ENCODE measurements at places on chromosomes 4 and X.

GRCh38 chr4:122516376-122516775 is 59.9 kb upstream of the IL2 start:
- DNase-seq = no peak

DNA sequence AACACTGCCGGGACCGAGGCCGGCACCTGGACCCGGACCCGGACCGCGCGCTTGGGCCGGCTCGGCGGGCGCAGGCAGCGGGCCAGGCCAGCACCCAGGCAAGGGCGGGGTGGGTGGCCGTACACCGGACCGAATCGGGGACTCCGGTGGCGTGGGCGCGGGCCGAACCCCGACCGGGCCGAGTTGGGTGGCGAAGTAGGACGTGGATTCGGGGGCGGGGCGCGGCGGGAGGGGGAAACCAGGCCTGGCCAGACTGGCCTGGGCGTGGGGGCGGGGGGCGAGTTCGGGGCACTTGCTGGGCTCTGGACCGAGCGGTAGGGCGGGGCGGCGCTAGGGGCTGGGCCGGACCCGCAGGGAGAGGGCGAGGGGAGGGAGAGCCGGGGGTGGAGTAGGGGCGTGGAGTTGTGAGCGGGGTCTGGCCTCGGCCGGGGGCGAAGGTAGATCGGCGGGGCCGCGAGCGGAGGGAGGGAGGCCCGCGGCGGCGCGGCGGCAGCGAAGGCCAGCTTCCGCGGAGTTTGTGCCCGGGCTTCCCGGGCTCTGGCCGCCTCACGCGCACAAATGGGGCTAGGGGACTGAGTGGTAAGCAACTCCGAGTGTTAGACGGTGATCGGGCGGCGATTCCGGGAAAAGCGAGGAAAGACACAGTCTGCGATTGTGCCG is 1.8 kb upstream of the BCORL1 start:
- DNase-seq = peak; percentile 20

DNA sequence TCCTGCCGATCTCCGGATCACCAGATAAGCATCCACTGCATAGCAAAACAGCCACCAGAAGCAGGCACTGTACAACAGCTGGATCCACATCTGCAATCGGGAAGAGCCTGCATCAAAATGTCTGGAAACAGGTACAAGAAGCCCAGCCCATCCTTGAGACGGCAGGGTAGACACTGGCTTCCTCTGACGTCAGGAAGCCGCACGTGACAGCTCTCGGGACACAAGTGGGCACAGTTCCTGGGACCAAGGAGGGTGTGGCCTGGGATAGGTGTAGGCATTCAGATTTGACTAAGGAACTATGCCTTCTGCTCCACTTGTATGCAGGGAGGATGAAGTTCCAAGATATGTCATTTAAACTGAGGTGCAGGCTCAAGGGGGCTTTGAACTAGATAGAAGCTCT is 6.3 kb downstream of the GPR143 start:
- no peak for DNase-seq

- no peak for DNase-seq
Observed at GRCh38 chr4:68346461-68346860, 3.4 kb downstream of the YTHDC1 start.

DNA sequence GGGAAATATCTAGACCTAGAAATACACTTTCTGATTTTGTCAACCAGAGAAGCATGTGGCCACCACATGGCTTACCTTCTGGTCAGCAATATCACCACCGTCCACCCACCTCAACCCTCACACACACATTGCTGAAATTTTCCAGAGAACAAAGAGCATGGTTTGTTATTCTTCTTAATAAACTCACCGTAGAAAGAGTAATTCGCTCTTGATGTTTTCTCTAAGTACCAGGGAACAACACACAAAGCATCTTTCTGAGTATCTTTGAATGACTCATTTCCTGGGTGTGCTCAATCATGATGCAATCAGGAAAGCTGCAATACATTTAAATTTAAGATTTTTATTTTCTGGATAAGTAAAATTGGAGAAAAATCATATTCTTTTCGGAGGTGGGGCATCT is 24.7 kb upstream of the LRAT start:
- no peak for DNase-seq

GRCh38 chr4:25779021-25779420 is 83.8 kb downstream of the SEL1L3 start:
- no peak for DNase-seq

DNA sequence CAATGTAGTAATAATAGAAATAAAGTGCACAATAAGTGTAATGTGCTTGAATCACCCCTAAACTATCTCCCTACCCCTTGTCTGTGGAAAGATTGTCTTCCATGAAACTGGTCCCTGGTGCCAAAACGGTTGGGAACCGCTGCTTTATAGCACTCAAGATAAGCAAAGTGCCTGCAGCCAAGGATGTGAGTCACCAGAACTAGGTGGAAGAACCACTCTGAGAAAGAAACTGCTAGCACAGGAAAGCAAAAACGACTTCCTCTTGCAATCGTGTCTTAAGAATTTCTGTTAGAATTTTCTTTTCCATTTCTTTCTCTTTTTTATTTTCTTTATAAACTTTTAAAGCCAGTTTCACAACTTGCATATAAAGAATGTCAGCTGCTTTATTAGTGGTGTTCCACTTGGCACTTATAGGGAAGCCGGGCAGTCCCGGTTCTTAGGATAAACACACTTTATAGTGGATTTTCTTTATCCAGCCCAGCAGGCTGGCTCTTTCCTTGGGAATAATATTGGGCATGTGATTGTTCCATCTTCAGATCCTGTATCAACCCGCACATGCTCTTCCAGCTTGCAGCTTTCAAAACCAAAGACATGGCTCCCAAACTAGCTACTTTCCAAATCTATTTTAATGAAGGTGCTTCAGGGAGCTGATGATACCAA is 32.3 kb upstream of the CXCL8 start:
- no peak for DNase-seq

GRCh38 chrX:35741142-35741541 is 57.0 kb upstream of the MAGEB16 start:
- DNase-seq = no peak

DNA sequence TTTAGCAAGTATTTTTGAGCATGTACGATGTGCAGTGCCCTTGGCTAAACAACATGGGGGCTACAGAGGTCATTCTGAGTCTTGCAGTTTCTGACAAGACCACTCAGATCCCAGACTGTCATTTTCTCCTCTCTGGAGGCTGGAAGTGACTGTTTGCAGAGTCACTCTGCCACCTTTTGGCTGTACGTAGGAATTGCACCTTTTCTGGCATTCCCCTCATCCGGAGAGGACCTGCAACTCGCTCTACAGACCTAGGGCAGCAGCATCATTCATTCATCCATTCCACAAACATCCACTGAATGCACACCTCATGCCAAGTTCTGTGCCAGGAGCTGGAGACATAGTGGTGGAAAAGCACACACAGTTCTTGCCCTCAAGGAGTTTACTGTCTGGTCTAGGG is 160.4 kb upstream of the GPR101 start:
- DNase-seq = peak; percentile 15

DNA sequence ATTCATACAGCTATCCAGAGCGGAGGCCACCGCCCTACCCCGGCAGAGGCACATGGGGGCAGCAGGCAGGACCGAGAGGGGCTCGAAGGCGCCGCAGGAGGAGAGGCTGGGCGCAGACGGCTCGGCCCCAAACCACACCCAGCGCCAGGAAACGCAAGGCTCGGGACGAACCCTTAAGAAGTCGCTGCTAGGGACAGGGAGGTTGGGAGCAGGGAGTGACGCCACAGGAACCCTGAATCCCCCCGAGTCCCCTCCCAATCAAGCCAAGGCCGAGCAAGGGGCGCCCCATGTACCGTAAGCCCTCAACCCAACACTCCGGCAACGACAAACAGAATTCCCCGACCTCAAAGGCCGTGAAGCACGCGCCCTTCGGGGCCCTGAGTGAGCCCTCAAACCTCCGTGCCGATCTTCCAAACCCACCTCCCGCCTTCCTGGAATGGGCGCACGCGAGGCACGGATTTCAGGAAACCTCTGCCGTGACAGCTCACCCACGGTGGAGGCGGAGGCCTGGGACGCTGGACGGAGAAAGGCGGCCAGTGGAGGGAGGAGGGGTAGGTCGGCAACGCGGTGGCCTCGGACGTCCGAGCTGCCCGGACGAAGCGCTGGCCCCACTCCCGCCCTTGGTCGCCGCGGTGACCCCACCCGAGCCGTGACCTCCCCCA is 1.8 kb downstream of the ZFYVE28 start:
- no peak for DNase-seq
